ENCODE measurements at places on chromosomes 11 and 22. TPM values are rescaled to one million over a fixed set of nuclear protein-coding genes. Genes with fewer than 3 reads are reported as not detected.

Gene NUP160
- 21.6 TPM for total RNA-seq

Gene FOLR2
- 7.3 TPM for total RNA-seq

Gene OR6T1
- not detected for total RNA-seq

Gene CD6
- total RNA-seq: 2.7 TPM

Gene DGCR6L
- 69.2 TPM for total RNA-seq

Gene MYOD1
- total RNA-seq: not detected

Gene IL18BP
- 7.1 TPM for total RNA-seq

Gene LRRC32
- 27.1 TPM for total RNA-seq

Gene OR8D2
- total RNA-seq: not detected

Gene ARHGEF12
- total RNA-seq: 101 TPM

Gene LIF
- not detected for total RNA-seq

Gene DKK3
- total RNA-seq: 86.0 TPM

Gene TRIM68
- 15.6 TPM for total RNA-seq

Data from gastroesophageal sphincter (tissue), 4 donors.